ENCODE measurements at places on chromosomes 2 and 18.

- no peak for DNase-seq
These were observed 13.3 kb downstream of the ATF2 start for GRCh38 chr2:175154661-175155082.

DNA sequence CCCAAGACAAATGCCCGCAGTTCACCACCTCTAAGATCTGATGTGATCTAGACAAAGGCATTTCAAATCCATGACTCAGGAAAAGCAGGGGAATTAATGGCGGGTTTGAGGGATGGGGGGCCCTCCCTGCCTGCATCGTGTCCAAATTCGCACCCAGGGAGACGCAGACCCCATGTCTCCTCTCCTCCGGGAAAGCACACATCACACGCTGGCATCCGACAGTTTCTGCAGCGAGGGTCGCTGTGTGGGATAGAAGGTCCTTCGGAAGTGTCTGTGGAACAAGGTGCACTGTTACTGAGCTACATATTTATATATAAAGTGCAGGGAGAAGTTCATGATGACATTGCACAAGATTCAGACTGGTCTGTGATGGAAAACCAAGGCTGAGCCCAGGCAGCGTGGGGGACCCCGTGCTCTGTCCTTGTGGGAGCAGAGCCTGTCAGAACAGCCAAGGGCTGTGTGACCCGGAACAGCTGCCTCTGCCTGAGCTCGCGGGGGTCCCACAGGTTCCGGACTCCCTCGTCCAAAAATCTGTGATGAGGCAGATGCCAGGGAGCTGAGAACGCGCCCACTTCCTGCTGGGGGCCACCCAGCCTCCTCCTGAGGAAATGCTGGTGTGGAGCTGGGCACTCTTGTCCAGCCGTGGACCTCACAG, 82.3 kb upstream of the CTDP1 start:
- DNase-seq: no peak

DNA sequence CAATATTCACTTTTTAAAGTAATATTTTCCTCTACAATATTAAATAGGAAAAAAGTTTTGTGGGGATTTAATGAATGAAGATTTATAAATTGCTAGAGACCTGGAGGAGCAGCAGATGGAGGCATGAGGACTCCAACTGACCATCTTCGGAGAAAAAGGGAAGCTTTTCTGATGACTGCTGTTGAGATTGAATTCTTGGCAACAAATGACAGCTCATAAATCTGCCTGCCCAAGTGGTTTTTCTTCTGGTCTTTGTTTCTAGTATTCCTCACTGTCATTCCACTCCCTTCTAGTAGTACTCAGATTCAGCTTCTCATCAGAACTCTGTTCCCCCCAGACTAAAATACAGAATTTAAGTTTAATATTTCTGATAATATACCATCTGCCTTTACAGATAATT, 157.0 kb downstream of the EML6 start:
- DNase-seq: no peak

DNA sequence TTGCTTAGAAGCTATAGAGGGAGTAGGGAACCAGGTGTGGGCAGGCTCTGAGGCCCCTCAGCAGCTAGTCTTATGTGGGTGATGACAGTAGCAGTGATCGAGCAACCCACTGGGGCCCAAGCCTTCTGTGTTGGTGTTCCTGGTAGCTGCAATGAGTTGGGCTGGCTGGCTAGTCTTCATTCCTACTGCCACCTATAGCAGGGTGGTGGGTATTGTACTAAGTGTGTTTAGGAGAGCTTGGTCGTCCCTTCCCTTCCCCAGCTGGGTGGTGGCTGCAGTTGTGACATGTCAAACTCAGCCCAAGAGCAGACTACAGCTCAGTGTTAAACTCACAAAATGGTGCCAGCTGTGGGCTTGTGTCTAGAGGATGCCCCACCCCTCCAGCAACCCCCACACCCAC, 486.1 kb upstream of the UBE2E3 start:
- DNase-seq: no peak

DNA sequence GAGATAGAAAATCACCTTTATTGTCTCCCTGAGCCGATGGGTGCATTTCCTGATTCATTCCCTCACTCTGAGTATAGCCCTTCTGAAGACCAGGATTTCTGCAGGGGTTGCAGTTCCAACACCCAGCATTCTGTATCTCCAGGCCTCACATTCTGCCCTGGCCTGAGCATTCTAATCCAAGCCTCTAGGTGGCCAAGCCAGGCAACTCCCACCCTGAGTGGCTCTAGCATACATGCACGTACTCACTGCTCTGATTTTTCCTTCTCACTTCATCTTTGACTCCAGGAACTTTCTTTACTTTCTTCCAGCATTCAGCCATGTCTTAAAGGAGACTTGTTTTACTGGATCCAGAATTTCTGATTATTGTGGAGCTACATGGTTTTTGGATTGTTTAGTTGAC, 100.7 kb upstream of the STK39 start:
- no peak for DNase-seq

DNA sequence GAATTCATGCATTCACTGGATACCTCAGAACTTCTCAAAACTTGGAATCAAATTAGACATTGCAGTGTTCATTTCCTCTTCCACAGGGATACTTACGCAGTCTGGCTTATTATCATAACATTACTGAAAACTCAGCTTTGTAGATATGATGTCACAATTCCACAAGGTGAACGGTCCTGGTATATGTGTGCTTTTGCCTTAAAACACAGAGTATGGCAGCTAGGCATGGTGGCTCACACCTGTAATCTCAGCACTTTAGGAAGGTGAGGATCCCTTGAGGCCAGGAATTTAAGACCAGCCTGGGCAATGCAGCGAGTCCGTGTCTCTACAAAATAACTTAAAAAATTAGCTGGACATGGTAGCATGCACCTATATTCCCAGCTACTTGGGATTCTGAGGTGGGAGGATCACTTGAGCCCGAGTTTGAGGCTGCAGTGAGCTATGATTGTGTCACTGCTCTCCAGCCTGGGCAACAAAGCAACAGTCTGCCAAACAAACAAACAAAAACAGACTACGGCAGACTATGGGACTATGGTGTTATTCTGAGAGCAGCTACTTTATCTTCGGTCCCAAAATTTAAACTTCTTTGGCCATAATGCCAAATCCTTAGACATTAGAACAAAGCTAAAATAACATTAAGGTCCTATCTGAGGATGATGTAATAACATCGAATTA, 1191.9 kb upstream of the SLC39A10 start:
- no peak for DNase-seq

- no peak for DNase-seq
These were observed 77.8 kb upstream of the STK17B start for GRCh38 chr2:196249171-196249570.

DNA sequence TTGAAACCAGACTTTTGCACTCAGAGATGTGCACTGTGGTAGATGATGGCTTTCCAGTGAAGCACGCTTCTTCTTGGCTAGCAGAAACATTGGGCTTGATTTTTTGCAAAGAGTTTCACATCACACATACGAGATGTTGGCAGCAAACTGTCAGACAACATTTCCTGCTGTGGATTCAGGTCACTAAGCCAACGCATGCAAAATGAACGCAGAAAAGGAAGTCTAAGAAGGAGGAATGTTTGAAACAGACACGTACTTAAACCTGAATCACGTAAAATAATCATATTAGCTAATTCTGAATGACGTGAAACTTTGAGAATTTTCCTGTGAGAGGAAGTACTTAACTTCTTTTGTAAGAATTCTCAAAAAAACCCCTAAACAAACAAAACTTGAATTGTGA, 88.1 kb downstream of the EPB41L3 start:
- no peak for DNase-seq

- DNase-seq: no peak
These were observed 2100.9 kb upstream of the CELF4 start for GRCh38 chr18:39666541-39666940.

DNA sequence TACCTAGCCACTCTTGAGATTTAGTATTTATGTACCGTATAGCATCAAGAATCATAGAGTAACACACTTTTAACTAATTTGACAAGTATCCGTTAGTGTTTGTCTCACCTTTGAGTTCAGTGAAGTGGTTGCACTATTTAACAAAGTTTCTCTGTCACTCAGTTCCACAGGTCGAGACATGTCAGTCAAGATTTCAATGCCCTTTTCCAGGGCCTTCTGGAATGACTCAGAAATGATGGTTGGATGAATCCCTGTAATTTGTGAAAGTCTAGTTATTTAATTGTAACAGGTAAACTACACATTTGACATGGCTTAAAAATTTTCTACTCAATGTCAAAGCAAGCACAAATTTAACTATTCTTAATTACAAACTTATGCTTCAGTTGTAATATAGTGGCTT, 9.7 kb downstream of the CCT4 start:
- DNase-seq: no peak

- no peak for DNase-seq
These were observed 310.3 kb downstream of the NOL4 start for GRCh38 chr18:33914399-33914798.

DNA sequence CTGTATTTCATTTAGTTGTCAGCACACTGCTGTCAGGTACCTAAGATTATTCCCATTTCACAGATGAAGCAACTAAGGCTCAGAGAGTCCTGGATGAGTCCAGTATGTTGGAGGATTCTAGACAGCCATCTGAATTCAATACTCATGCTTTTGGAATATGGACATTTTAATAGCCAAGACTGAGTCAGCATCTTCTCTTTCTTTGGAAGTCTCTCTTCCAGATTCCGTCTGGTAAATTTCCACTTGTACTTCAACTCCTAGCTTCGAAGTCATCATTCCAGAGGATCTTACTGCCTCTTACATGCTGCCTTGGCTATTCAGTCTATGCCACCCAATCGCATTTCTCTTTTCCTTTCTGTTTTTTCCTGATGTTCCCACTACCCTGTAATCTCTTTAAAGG, 40.6 kb downstream of the INSIG2 start:
- DNase-seq: no peak

GRCh38 chr2:42169874-42170521, 845 bp downstream of the EML4 start:
- DNase-seq: no peak
